Dermis blood vessel endothelial cell (primary cell): ENCODE measurements at places on chromosomes 1 and 21.

DNA sequence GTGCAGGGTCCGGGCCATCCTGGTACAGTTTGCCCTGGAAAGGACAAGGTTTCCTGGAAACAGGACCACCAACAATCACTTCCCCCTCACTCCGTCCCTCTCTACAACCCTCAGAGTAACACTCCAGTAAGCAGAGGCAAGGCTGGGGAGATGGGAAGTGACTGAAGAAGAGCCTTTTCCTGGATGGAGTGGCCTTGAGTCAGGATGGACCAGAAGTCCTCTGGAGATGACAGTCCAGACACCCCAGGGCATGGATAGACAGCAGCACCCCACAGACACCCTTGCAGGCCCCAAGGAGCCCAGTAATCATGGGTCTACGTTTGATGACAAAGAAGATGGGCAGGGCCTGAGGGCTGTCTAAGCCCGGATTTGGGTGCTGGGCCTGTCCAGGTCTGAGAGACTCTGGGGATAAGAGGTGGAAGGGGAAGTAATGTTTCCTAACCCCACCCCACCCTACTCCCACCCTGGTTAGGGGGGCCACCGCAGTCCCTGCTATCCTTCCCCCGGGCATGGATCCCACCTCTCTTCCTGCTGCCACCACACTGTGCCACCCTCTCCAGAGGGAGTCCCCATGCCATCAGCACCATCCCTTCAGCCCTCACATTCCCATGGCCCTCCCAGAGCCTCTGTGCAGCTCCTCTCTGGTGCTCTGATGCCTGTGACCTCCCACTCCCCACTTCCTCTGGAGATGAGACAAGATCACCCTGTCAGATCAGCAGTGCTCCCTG lies 7.2 kb upstream of the S100A8 start:
- no peak for DNase-seq

DNA sequence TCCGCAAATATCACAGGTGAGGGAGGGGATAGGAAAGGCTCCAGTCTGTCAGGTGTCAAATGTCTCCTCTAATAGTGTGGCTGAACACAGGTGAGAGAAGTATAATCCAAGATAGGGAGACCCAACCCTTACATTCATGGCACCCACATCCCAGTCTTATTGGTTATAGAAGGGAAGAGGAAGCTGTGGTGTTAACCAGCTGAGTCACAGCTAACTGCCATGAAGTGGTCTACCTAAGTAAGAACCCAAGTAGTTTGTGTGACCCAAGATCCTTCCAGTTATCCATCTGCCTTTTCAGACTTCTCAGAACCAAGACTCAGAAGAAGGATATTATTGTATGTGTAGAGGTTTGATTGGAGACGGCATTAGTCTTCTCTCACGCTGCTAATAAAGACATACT lies 37.1 kb downstream of the DDAH1 start:
- DNase-seq: no peak

GRCh38 chr1:177124577-177125278 lies 39.8 kb downstream of the ASTN1 start:
- DNase-seq: no peak

- DNase-seq: peak; percentile 36
These were observed 958 bp downstream of the NFYC start for GRCh38 chr1:40692429-40692895.
